ENCODE measurements at places on chromosomes 6 and 20. TPM values are rescaled to one million over a fixed set of nuclear protein-coding genes. Genes with fewer than 3 reads are reported as not detected.

Gene MCHR2
- total RNA-seq, result not detected

Gene ME1
- 39.6 TPM for total RNA-seq

Gene ADGRF5
- not detected for total RNA-seq

Gene SNAP25
- 19.7 TPM for total RNA-seq

Gene KCNS1
- not detected for total RNA-seq

Gene C20orf204
- 0.54 TPM for total RNA-seq

Gene TINAG
- not detected for total RNA-seq

Gene FOXS1
- total RNA-seq, result 0.46 TPM

Data from A549 treated with RU486 at 1 μM for 4 hours (cell line).